ENCODE measurements at places on chromosomes 11 and 22.

DNA sequence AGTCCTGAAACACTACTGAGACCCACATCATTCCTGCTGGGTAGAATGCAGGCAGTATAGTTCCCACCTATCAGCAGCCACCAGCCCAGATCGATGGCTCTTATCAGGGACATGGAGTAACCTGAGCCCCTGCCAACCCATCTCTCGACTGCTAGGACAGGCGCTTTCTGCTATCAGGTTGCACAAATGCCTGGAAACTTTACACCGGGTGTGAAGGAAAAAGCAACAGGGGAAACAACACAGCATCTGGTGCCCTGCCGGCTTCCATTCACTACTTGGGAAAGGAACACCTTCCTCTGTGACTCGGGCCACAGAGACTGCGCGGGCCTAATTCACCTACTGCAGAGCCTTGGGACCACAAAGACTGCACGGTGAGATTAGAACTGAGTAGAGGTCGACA lies 18.5 kb downstream of the RBFOX2 start:
- no peak for DNase-seq

DNA sequence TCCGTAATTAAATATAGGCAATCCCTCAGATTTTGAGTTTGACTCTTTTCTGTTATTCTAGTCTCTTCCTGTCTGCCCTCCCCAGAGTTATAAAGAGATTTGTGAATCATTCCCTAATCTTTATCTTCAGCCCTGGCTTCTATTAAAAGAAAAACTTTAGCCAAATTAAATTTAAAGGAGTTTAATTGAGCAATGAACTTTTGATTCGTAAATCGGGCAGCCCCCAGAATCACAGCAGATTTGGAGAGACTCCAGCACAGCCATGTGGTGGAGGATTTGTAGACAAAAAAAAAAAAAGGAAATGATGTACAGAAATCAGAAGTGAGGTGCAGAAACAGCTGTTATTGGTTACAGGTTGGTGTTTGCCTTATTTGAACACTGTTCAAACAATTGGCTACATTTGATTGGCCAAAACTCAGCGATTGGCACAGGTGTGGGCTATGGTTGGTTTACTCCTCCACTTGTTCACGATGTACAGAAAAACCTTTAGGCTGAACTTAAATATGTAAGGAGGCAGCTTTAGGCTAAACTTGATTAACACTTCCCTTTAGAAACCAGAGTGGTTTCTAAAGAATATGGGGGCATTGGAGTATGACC lies 2.3 kb upstream of the ALKBH8 start:
- no peak for DNase-seq

DNA sequence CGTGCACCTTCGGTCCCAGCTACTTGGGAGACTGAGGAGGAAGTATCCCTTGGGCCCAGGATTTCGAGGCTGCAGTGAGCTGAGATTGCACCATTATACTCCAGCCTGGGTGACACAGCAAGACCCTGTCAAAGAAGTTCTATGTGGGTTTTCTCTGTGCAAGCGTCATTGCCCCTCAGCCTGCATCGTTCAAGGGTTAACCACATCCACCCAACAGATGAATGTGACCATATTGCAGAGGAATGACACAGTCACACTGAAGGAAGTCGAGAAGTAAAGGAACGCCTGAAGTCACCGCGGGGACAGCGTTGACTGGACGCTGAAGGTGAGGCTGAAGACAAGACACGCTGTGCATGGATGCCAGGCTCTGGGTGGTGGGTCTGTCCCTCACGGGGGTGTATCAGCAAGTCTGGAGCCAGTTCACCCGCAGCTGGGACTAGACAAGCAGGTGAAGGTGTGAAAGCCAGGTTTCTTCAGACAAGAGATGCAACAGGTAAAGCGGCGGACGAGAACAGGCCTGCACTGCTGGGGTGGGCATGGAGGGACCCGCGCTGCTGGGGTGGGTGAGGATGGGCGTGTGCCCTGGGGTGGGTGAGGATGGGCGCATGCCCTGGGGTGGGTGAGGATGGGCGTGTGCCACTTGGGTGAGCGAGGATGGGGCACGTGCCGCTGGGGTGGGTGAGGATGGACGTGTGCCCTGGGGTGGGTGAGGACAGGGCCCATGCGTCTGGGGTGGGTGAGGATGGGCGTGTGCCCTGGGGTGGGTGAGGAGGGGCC lies 36.5 kb upstream of the TOLLIP start:
- DNase-seq, result no peak

DNA sequence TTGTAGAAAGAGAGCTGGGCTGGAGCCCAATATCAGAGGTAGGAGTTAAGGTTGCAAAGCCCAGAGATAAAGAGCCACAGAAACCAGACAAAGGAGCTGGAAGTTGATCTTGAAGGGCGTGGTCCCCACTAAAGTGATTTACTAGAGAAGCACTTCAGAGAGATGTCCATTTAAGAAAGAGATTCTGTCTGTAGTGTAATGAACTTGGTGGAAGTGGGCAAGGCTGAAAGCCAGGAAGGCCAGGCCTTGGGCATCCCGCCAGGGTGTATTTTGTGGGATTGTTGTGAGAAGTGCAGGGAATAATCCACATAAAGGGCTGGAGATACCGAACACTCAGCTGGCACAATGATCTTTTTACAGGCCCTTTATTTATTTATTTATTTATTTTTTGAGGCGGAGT lies 1398.8 kb downstream of the TBC1D22A start:
- no peak for DNase-seq

- no peak for DNase-seq
Measured at GRCh38 chr22:39935116-39935515, 25.1 kb upstream of the TMA7B start.

DNA sequence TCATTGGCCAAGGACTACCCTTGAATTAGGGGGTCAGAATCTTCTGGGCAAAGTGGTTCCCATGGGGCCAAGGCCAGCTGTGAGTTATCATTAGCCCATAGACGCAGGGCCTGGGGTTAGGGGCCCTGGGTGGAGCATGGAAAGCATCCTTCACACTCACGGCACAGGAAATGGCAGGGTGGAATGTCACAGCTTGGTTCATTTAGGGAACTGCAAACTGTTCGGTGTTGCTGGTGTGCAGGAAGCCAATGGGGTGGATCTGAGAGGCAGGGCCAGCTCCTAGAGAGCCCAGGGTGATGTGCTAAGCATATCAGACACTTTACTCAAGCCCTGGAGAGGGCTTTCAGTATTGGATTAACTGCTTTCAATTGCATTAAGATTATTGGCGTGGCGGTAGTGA lies 42.9 kb downstream of the TECTA start:
- no peak for DNase-seq

GRCh38 chr11:77212314-77213007 lies 84.4 kb downstream of the MYO7A start:
- DNase-seq, result no peak

DNA sequence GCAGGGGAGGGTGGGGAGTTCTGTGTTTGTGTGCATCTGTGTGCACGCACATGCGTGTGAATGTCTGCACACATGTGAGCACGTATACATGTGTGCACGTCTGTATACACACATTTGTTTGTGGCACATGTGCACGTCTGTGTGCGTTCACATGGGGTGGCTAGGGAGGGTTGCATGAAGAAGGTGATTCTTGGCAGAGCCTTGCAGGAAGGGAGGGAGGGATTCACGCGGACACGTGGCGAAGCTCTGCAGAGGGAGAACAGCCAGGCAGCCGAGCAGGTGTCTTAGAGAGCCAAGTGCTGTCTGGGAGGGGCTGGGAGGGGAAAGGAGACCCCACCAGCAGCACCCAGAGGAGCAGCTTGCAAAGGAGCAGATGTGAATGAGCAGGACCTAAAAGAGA lies 372.1 kb downstream of the BRD1 start:
- no peak for DNase-seq
